ENCODE measurements at places on chromosomes 1 and 21.

GRCh38 chr1:59879574-59879973 lies 47.0 kb downstream of the CYP2J2 start:
- H3K36me3 ChIP-seq: no peaks in the 10 kb centered on the region
- no peak overlapping the region for H3K27ac ChIP-seq
- no peak overlapping the region for H3K4me3 ChIP-seq
- DNase-seq: peak; percentile 52
- no peaks in the 10 kb centered on the region for H3K27me3 ChIP-seq

DNA sequence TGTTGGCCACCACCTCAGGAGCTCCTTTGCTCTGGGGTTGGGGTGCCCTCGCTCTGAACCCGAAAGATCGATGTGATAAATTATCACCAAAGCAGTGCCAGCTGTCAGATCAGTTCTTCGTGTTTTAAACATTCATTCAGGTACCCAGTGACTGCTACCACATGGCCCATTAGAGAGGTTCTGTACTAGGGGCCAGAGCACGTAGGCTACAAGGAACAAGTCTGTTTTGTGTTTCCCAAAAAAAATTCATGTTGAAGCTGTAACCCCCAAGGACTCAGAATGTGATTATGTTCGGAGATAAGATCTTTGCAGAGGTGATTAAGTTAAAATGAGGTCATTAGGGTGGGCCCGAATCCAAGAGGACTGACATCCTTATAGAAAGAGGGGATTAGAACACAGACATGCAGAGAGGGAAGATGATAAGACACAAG lies 526.9 kb downstream of the NPHP4 start:
- H3K27ac ChIP-seq: no peak overlapping the region
- DNase-seq: no peak
- H3K27me3 ChIP-seq: no peaks in the 10 kb centered on the region
- H3K36me3 ChIP-seq: no peaks in the 10 kb centered on the region

GRCh38 chr1:155531624-155532023 lies 31.0 kb downstream of the ASH1L start:
- no peaks in the 10 kb centered on the region for H3K27me3 ChIP-seq
- H3K27ac ChIP-seq: no peak overlapping the region
- H3K4me3 ChIP-seq: no peak overlapping the region
- H3K36me3 ChIP-seq: no peaks in the 10 kb centered on the region

GRCh38 chr1:151369302-151369610 lies 3.2 kb downstream of the SELENBP1 start:
- no peaks in the 10 kb centered on the region for H3K27me3 ChIP-seq
- H3K27ac ChIP-seq: peak overlapping the region; percentile 75
- no peak overlapping the region for H3K4me3 ChIP-seq
- H3K4me1 ChIP-seq: peaks cover 56% of the 10 kb centered on the region
- peaks cover 37% of the 10 kb centered on the region for H3K36me3 ChIP-seq
- DNase-seq: no peak

DNA sequence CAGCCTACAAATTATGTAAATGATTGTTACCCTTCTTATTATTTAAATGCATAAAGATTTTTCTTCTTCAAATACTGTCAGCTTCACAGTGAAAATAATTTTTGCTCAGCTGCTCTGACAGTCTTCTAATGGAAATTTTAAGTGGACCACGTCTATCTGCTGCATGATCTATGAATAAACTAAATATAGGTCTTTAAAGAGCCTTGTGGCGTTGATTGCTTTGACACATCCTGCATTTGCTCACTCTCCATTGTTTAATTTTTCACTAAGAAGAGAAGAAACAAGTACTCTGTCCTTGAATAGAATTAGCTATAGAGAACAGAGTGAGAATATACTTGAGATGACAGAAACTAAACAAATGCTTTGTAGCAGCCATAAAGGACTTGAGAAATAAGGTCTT lies 826.1 kb downstream of the MRPL39 start:
- no peaks in the 10 kb centered on the region for H3K36me3 ChIP-seq
- H3K4me1 ChIP-seq: no peaks in the 10 kb centered on the region
- H3K27ac ChIP-seq: no peak overlapping the region
- H3K4me3 ChIP-seq: no peak overlapping the region
- no peak for DNase-seq

GRCh38 chr1:44151332-44151731 lies 9.9 kb upstream of the KLF18 start:
- H3K4me1 ChIP-seq: no peaks in the 10 kb centered on the region
- H3K36me3 ChIP-seq: no peaks in the 10 kb centered on the region
- H3K27ac ChIP-seq: no peak overlapping the region
- no peaks in the 10 kb centered on the region for H3K27me3 ChIP-seq

DNA sequence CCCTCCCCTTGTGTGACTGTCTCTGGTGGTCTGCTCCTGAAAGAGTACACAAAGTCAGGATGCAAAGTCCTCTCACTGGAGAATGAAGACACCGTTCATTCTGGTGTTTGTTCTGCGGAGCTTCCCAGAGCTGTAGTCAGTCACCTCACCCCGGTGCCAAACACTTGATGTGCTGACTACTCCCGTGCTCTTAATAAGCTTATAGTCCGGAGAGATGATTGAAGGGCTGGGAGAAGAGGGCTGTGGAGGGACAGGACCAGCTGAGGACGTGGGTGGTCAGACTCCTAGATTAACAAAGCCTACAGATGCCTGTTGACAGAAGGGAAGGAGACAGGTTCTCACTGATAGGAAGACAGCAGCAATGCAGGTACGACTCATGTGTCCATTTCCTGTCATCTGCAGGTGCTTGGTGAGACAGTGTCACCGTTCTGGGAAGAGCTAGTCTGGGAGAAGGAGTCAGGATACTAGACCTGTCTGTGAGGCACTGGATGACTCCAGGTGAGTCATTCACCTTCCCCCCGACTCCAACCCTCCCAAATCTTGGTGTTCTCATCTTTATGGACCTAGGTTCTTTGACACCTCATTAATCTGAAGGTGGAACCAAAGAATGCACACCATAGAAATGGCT lies 40.4 kb upstream of the LRRN2 start:
- no peaks in the 10 kb centered on the region for H3K4me1 ChIP-seq
- no peaks in the 10 kb centered on the region for H3K36me3 ChIP-seq
- H3K4me3 ChIP-seq: no peak overlapping the region
- peaks cover 21% of the 10 kb centered on the region for H3K27me3 ChIP-seq

DNA sequence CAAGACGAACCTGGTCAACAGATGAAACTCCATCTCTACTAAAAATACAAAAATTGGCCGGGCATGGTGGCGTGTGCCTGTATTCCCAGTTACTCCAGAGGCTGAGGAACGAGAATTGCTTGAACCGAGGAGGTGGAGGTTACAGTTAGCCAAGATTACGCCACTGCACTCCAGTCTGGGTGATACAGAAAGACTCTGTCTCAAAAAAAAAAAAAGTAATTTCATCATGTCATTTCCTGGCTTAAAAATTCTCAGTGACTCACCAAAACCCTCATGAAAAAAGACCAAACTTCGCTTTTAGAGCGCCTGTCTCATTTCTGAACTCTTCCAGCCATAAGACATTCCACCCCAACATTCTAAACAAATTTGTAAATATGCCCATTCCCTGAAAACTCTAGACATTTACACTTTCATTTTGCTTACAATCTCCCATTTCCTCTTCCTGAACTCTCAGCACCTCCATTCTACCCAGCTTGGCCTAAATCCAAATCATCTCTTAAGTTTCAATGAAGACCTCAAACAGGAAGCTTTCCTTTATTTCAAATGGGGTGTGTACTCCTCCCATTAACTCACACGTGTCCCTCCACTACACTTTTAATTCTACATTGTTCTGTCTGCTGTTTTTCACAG lies 50.5 kb upstream of the PRRC2C start:
- H3K27ac ChIP-seq: peak overlapping the region; percentile 85
- peak overlapping the region; percentile 1 for H3K4me3 ChIP-seq

DNA sequence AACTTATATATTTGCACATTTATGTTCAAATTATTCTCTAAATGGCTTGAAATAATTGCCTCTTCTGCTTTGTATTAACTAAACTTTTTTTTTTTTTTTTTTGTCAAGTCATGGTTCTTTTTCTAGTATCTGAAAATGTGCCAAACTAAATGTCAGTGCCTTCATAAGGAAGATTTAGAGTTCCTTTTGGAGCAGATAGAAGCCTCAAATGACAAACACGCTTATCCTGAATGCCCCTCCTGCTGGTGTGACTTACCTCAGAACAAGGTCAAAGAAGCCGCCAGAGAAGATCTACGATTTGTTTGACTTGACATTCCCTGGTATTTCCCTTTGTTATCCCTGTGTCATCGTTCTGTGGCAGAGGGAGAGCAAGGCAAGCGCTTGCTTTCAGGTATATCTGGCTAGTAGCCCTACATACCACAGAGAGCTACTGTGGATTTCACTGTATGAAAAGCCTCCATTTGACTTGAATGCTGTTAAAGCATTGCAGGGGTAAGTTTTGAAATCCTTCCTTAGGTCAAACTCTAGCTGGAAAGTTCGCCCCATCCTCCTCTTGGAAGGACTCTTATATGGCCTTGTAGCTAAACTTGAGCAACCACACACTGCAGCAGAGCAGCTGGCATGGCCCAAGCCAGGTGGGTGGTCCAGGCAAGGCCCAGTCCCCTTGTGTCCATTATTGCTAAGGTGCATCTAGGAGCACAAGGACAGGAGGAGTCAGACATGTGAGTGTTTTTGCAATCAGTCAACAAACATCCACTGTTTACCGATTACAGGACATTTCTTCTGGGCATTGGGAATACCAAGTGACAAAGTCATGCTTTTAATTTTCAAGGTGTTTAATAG lies 285.4 kb upstream of the USP25 start:
- no peaks in the 10 kb centered on the region for H3K36me3 ChIP-seq
- no peak overlapping the region for H3K4me3 ChIP-seq
- H3K27ac ChIP-seq: no peak overlapping the region
- no peaks in the 10 kb centered on the region for H3K27me3 ChIP-seq
- DNase-seq: no peak
- H3K4me1 ChIP-seq: no peaks in the 10 kb centered on the region

DNA sequence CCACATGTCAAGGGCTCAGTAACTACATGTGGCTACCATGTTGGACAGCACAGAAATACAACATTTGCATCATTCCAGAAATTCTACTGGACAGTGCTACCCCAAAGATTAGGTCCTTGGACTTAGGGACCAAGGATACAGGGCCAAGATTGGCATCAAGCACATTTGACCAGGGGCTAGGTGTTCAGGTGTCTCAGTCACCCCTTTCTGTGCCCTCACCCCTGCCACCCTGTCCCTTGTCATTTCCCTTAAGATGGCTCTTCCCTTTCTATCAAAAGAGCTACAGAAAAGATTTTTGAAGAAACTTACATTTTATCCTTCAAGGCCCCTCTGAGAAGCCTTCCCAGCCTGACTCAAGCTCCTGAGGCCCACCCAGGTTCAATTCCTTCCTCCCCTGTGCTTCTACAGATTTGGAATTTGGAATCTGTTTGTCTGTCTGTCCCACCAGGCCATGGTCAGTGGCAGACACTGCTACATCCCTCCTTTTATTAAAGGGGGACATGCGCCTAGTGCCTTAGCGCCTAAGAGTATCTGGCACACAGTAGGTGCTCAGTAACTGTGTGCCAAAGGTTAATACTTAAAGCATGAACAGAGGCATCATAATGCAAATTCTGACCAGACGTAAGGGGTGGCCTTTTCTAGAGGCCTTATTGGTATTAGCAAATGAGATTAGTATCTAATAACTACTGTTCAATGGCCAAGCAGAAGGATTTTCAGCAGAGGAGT lies 21.4 kb downstream of the CSF1 start:
- H3K27ac ChIP-seq: no peak overlapping the region
- peaks cover 9% of the 10 kb centered on the region for H3K4me1 ChIP-seq
- DNase-seq: no peak
- no peaks in the 10 kb centered on the region for H3K36me3 ChIP-seq

DNA sequence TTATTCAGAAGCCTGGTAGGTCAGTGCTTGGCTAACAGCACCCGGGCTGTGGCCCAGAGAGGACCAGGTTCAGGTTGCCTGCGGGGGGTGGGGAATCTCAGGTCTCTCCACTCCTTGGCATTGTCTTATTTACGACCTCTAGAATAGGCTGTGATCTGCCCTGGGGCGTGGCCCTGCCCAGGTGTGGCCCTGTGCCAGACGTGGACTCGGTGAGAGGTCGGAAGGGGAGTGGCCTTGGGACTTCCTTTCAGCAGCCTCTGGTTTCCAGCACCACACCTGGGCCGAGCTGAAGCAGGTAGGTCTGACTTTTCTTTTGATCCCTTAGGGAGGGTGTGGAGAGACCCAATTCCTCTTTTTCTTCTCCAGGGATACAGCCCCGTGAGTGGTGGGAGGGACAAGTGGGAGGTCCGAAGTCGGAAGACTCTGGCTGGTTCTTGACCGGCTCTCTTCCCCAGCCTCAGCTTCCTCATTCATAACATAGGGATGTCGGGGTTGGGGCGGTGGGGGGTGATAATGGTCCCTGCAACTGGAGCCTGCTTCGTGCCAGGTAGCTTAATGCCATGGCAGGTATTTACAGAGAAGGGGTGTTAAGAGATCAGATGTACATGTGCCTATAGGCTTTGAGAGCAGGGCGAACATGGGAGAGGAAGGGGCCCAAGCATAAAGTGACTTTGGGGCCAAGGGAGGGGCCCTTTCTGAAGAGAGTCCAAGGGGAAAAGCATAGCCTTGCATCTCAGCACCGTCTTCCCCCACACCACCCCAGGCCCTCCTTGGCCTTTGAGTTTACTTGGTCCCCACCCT lies 16.5 kb downstream of the ACOT11 start:
- no peaks in the 10 kb centered on the region for H3K36me3 ChIP-seq
- no peaks in the 10 kb centered on the region for H3K27me3 ChIP-seq
- no peak overlapping the region for H3K4me3 ChIP-seq
- no peak for DNase-seq

GRCh38 chr1:109391157-109391556 lies 6.6 kb downstream of the SORT1 start:
- H3K4me3 ChIP-seq: no peak overlapping the region
- H3K27ac ChIP-seq: peak overlapping the region; percentile 87
- DNase-seq: no peak
- H3K36me3 ChIP-seq: no peaks in the 10 kb centered on the region
- peaks cover 90% of the 10 kb centered on the region for H3K4me1 ChIP-seq

- no peaks in the 10 kb centered on the region for H3K36me3 ChIP-seq
- no peak for DNase-seq
- H3K4me1 ChIP-seq: no peaks in the 10 kb centered on the region
Measured at GRCh38 chr1:20578062-20578461, 10.8 kb upstream of the CDA start.

GRCh38 chr1:182395906-182396305 lies 4.3 kb upstream of the GLUL start:
- no peaks in the 10 kb centered on the region for H3K27me3 ChIP-seq
- H3K4me3 ChIP-seq: no peak overlapping the region
- H3K27ac ChIP-seq: no peak overlapping the region
- peaks cover 25% of the 10 kb centered on the region for H3K4me1 ChIP-seq
- no peak for DNase-seq

DNA sequence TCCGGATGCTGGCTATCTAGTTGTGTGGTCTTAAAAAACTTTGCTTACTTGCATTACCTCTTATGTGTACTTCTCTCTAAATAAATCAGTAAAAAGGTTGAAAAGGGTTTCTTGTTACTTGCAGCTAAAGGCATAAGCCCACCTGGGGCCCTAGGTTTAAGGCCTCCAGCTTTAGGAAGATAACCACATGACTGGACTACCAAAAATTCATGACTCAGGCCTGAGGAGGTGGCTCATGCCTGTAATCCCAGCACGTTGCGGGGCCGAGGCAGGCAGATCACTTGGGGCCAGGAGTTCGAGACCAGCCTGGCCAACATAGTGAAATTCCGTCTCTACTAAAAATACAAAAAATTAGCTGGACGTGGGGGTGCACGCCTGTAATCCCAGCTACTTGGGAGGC lies 142.9 kb downstream of the APP start:
- H3K36me3 ChIP-seq: no peaks in the 10 kb centered on the region
- H3K4me3 ChIP-seq: no peak overlapping the region
- DNase-seq: no peak
- no peak overlapping the region for H3K27ac ChIP-seq
- no peaks in the 10 kb centered on the region for H3K27me3 ChIP-seq

- H3K4me1 ChIP-seq: peaks cover 10% of the 10 kb centered on the region
- no peaks in the 10 kb centered on the region for H3K27me3 ChIP-seq
- H3K4me3 ChIP-seq: no peak overlapping the region
- H3K27ac ChIP-seq: no peak overlapping the region
- peak; percentile 72 for DNase-seq
- peaks cover 23% of the 10 kb centered on the region for H3K36me3 ChIP-seq
Measured at GRCh38 chr1:224245188-224245587, 62.1 kb downstream of the DEGS1 start.

Data from heart left ventricle (tissue), 16 donors.